ENCODE measurements at places on chromosomes 12 and 14.

GRCh38 chr12:49294804-49295081 is 204 bp upstream of the PRPH start:
- no peak for DNase-seq

- no peak for DNase-seq
These were observed 12.6 kb downstream of the RASSF8 start for GRCh38 chr12:25970916-25971653.

DNA sequence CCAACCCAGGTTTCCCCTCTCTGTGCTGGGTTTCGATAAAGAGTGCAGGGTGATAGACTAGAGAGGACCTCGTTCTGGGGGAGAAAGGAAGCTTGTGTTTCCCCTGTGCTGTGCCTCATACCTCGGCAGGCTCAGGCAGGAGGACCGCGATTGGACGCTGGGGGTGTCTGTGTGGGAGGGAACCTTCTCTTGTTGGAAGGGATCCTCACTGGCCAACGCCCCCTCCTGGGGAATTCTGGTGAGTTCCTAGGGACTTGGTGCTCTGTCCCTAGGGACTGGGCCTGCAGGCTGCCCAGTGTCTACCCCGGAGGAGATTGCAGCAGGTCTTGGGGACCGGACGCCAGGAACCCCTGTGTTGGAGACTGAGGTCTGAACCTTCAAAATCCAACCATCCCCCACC is 157.4 kb upstream of the PRMT8 start:
- DNase-seq: peak; percentile 84

- peak; percentile 11 for DNase-seq
These were observed 133.6 kb upstream of the SSTR1 start for GRCh38 chr14:38074081-38074480.

DNA sequence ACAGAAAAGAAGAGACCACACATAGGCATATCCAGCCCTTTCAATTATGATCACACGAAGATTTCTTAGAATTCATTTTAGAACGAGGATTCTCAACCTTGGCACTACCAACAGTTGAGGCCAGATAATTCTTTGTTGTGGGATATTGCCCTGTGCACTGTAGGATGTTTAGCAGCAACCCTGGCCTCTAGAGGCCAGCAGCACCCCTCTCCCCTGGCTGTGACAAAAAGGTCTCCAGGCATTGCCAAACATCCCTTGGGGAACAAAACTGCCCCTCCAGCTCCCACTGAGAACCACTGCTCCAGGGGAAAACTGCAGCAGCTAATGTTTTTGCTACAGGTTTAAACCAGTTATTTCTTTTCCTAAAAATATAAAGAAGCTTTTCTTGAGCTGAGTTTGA is 7.1 kb downstream of the NT5DC3 start:
- no peak for DNase-seq

Data from DMS53 (cell line).